Activated T-cell treated with anti-CD3 and anti-CD28 coated beads for 4 hours (primary cell): ENCODE measurements at places on chromosomes 5 and 9.

- no peak for DNase-seq
Measured at GRCh38 chr5:85388770-85389169, 1004.1 kb upstream of the EDIL3 start.

DNA sequence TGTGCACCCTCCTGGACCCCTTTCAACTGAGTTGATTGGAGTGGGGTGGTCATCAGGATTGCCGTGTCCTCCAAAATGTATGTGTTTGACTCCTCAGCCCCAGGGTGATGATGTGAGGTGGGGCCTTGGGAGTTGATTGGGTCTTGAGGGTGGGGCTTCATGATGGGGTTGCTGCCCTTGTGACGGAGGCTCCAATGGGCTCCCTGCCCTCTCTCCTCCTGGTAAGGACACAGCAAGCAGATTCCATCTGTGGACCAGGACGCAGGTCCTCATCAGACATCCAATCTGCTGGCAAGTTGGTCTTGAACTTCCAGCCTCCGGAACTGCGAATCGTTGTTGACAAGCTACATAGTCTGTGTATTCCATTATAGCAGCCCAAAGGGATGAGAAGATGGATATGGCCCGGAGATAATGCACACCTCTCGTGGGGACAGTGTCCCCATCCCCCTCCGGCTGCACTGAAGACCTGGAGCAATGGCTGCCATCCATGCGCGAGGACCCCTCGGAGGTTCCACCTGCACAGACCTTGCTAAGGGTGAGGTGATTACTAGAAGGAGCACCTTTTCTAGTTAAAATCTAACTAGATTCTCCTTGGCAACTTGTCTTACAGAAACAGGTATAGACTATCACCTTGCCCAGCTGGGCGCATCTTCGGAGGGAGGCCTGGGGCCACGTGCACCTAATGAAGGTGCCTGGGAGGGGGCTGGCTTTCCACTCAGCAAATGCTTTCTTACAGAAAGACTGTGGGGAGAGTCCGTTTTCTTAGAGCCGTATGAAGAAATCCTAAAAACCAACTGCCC lies 75.7 kb upstream of the IRX4 start:
- no peak for DNase-seq

- no peak for DNase-seq
Measured at GRCh38 chr9:6945816-6946215, 188.0 kb downstream of the KDM4C start.

DNA sequence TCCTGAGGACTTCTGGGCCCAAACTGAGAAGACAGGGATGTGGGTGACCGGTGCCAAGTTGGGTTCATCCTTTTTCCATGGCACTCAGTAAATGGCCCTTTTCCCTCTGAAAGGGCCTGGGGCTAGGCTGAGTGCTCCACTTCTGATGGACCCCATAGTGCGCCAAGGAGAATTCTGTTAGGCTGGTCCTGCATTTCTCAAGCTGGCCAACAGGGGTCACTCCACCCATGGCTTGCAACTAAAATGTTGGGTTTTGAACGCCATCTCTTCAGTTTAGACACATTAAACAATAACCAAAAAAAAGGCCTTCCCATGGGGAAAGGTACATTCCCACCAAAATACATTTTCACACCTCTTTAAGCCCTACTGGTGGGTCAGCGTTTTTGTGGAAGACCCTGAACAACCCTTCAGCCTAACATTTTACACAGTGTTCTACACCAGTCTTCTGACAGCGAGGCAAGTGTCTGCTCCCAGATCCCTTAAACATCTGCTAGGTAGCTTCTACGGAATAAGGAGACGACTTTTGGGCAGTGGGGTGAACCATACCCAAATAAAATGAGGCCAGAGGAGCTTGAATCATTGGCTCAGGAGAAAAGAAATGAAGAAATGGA lies 27.3 kb downstream of the CNTFR start:
- DNase-seq, result no peak

DNA sequence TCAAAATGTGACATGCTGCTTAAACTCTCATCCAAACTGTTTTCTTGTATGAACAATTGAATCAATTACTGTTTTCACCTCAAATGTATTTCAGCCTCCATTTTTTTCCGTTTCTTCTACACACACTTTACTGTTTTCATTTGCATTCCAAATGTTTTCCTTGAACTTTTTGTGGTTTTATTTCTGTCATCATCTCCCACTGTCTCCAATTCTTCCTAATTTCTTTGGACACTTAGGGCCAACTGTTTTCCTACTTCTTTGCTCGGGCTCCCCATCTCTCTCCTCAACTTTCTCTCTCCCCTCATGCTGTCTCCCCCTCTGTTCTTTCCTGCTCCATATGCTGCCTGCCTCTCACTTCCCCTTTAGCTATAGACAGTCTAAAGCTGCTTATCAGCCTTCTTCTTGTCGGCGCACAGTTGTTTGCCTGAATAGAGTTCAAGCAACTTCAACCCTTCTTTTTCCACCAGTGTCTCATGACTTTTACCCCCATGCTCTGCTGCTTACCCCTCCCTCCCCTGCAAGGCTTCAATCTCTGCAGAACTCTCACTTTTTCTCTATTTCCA lies 443.4 kb downstream of the DTWD2 start:
- no peak for DNase-seq

GRCh38 chr9:108108852-108109448 lies 619.4 kb upstream of the KLF4 start:
- DNase-seq, result no peak

GRCh38 chr5:177447611-177448243 lies 1.1 kb downstream of the PRR7 start:
- no peak for DNase-seq

DNA sequence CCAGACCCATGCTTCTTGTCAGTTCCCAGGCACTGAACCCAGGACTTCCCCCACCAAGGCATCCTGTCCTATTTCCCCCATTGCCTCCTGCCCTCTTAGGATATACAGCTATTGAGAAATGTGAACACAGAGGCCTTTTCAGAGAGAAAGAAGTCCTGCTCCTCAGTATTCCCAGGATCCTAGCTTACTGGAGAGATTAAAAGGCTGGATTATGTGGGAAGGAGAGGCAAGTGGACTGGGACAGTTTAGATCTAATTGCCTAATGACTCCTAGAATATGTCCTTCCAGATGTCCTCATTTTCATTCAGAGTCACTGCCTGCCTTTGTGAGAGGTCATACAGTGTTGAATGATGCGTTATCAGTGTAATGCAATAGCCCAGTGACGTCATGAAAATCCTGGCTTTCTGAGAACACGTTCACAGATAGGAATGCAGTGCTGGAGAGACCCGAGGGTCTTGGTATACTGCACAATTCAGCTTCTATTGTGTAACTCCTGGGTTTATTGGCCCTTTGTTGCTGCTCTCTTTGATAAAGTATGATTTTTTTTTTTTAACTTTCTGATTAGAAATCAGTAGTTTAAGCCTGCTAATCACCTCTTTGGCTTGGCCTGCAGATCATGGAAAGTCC lies 26.2 kb downstream of the WWC1 start:
- no peak for DNase-seq

DNA sequence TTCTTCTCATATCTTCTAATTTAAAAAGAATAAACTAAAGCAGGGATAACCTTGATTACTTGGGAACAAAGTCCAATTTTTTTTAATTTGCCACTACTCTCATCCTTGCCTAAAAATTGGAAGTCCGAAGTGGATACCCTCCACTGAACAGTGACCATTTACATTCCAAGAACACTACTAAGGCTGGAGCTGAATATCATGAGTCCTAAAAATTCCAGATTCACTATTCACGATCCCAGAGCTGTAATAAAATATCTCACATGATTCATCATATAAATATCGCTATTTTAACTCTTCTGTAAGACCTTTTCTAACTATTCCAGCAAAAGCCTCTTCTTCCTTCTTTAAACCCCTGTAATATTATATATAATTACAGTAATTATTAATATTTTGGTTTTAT lies 57.4 kb downstream of the ATPSCKMT start:
- no peak for DNase-seq

DNA sequence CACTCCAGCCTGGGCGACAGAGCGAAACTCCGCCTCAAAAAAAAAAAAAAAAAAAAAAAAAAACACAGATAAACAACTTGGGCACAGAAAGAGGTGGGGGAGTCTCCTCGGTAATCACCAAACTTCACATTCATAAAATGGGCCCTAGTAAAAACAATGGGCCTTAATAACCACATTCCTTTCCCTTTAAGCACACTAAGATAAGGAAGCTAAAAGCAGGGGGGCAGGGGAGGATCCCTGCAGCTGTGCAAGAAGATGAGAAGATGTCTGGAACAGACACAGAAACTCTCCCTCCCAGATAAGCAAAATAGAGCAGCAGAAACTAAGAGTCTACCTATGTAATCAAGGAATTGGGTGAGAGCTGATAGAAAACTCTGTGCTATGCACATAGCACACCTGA lies 111.2 kb upstream of the FAM174A start:
- DNase-seq, result no peak
